Activated naive CD4-positive, alpha-beta T cell treated with Interleukin-2 at 50 U/mL for 16 hours (primary cell): ENCODE measurements at places on chromosomes 11 and 22.
A peak's percentile ranks its signal among the peaks of the same experiment; 100 is the strongest.

- DNase-seq, result no peak
Measured at GRCh38 chr22:47164514-47165337, 402.3 kb downstream of the TBC1D22A start.

DNA sequence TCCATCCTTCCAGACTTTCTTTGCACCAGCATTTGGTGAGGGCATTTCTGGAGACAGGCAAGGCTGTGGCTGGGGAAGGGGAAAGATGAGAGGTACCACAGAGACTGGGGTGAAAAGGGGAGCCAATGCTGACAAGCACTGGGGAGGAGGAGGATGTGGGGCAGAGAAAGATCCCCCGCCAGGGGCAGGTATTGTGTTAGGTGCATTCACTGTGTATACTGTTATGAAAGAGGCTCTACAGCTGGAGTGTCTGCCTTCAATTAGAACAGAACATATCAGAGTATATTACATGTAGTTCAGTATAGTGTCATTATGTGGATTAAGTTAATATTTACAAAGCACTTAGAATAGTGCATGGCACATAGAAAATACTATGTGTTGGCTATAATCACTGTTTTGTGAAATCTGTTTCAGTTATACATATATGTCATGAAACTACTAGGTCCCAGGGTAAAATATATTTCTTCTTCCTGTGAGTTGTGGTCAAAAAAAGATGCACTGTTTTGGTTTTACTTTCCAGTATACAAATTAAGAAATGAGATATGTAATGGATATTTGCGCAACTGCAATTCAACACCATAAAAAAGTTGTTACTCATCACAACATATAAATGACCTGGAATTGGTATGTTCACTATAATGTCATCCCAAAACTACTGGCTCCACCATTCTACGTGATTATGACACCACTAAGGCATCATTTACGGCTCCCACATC, 8.4 kb downstream of the MSANTD2 start:
- DNase-seq, result no peak

GRCh38 chr11:11036185-11036847, 178.5 kb upstream of the ZBED5 start:
- no peak for DNase-seq

DNA sequence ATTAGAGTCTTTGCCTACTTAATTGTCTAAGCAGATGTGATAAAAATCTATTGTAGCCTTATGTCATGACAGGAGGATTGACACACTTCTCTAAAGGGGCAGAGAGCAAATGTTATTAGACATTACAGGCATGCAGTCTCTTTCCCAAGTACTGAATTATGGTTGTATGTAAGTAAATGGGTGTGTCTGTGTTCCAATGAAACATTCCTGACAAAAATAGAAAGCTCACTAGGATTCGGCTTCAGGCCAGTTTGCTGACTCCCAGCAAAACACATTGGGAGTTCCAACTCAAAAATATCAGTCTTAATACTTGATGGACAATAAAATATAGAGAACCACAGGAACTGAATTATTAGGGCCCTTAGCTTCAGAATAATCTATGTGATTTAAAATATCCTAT, 1480.4 kb downstream of the FAM181B start:
- no peak for DNase-seq

DNA sequence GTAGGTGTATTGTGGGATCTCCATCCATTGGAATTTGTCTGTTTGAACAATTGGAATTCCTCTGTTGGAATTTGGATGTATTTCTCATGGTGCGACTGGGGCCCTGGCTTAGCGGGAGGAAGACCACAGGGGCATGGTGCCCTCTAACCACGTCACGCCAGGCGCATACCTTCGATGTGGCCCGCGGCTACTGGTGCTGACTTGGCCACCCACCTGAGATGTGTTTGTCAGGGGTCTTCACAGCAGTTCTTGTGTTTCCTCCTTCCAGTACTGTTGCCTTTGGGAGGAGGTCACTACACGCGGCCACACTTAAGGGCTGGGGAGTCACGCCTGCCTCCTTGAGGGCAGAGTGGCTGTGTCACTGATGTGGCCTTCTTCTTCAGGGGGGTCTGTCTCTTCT, 36.6 kb upstream of the GRAMD4 start:
- no peak for DNase-seq

DNA sequence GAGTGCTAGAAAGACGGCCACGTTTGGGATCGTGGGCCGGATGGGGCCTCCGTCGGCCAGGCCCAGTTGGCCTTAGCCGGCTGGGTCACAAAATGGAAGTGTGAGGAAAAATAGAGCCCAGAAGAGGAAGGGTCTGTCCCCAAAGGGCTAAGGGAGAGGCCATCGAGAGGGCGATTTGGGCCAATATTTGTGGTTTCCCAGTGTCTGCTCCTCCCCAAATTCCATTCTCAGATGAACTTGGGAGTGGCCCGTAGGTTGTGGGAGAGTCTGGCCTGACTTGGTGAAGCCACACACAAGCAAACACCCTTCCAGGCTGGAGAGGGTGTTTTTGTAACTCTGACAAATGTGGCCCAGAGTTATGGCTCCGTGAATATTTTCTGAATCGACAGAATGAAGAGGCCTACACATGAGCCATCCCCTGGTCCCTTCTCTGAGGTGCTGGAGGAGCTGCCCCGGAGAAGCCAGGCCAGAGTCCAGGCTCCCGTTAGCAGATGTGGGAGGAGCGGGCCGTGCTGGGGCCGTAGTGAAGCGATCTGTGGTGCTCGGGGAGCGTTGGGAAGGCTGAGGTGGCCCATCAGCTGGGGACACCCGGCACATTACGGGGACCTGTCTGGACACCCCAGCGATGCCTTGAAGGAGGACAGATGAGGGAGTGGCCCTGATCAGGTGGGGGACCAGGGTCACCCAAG, 73.5 kb upstream of the PPARA start:
- DNase-seq, result no peak

DNA sequence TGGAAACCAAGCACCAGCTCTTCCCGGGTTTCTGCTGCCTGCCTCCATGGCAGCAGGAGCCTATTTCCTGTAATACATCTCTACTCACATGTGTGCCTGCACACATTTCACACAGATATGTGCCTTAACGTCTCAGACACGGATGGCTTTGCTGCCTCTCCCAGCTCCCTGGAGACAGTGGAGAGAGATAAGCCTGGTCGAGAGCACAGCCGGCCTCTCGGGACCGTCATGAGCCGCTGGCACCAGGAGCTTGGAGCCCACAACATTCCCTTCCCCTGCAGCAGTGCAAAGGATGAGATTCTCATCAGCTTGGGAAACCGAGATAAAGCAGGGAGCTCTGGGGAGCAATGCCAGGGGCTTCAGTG, 587.7 kb downstream of the BRD1 start:
- DNase-seq, result no peak

GRCh38 chr11:75782540-75783263, 14.1 kb downstream of the DGAT2 start:
- DNase-seq, result no peak

- no peak for DNase-seq
Measured at GRCh38 chr22:46272196-46272595, 4.4 kb downstream of the TTC38 start.

GRCh38 chr22:49112176-49112575, 715.5 kb downstream of the BRD1 start:
- DNase-seq, result no peak

- DNase-seq, result no peak
Measured at GRCh38 chr11:111748035-111748804, 18.0 kb downstream of the PPP2R1B start.

DNA sequence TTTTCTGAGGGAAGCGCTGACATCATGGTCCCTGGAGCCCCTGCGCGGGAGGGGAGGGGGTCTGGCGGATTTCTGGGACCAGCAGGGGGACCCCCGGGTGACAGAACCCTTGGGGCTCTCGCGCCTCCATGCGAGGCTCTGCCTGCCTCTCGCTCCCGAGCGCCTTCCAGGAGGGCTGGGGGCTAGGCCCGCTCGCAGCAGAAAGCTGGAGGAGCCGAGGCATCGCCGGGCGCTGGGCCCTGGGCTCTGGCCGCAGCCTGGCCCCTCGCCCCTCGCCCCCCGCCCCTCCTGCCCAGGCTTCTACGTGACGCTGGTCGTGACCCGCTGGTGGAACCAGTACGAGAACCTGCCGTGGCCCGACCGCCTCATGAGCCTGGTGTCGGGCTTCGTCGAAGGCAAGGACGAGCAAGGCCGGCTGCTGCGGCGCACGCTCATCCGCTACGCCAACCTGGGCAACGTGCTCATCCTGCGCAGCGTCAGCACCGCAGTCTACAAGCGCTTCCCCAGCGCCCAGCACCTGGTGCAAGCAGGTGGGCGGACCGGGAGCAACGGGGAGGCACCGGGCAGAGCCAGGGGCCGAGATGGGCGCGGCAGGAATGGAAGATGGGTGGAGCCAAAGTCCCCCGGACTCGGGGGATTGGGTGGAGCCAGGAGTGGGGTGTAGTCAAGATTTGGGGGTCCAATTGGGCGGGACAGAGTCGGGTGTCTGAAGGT, 5.4 kb downstream of the BEST1 start:
- no peak for DNase-seq

GRCh38 chr11:120908461-120909181, 115.3 kb upstream of the TBCEL start:
- no peak for DNase-seq

DNA sequence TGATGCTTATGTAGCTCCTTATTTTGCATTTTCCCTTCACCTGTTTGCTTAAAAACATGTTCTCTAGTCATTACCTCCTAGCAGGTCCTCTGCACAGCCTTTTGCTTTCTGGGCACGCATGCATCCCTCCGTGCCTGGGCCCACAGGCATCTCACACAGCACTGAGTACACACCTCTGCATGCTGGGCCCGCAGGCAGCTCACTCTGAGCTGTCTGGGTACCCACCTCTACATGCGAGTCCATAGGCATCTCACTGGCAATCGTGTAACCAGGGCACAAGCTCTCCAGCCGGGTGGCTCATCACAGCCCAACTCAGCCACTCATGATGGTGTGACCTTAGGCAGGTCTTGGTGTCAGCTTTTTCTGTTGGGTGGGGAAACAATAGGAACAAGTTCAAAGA, 68.7 kb upstream of the GAL start:
- DNase-seq, result no peak

- peak; percentile 84 for DNase-seq
Measured at GRCh38 chr22:24156913-24157821, 24.1 kb upstream of the SUSD2 start.

DNA sequence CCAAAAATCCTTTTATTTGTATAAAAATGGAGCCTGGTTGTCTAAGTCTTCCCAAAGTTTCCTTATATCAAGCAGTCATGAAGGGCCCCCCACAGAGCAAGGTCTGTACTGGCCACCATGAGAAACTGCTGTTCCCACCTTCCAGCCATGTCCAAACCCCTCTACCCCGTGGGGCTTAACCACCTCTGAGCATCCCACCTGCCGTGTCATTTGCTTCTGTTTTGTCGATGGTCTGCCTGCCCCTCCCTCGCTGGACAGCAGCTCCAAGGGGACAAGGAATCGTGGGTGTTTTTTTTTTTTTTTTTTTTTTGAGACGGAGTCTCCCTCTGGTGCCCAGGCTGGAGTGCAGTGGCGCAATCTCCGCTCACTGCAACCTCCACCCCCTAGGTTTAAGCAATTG, 11.1 kb upstream of the ANO1 start:
- no peak for DNase-seq

DNA sequence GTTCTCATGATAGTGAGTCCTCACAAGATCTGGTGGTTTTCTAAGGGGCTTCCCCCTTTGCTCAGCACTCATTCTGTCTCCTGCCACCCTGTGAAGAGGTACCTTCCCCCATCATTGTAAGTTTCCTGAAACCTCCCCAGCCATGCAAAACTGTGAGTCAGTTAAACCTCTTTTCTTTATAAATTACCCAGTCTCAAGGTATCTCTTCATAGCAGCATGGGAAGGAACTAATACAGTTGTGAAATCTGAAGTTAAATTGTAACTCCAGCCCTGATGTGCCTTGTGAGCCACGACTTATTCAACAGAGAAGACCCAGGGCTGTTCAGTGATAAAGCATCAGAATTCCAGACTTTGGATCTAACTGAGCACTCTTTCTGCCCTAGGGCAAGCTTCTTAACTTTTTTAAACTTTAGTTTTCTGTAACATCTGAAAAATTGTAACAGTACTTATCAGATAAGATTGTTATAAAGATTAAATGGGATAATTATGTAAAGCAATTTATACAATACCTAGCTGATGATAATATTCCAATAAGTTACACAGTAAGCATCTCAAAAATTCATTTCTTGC, 220.0 kb downstream of the TRPC6 start:
- no peak for DNase-seq

- DNase-seq, result no peak
Measured at GRCh38 chr11:63560506-63561180, 2.5 kb downstream of the PLAAT2 start.

DNA sequence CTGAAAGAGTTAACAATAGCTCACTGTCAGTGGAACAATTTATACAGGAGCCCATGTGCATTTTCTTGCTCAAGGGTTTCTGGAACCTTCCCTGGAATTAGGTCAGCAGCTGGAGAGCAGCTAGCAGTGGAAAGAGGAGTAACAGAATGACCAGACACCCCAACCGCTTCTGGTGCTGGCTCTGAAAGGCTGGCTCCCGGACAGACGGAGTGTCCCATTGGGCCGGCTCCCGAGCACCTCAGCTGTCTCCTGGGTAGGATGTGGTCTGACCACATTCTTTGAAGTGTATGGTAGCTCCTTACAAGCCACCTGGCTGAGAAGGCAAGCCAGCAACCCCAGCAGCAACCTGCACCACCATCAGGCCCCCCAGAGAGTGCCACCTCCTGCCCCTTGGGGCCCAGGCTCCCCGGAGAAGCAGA, 44.7 kb downstream of the ABTB2 start:
- no peak for DNase-seq

GRCh38 chr11:33735271-33736147, 714 bp downstream of the CD59 start:
- peak; percentile 48 for DNase-seq

GRCh38 chr22:21790359-21790758, 54.8 kb upstream of the YPEL1 start:
- no peak for DNase-seq

GRCh38 chr11:34833602-34834001, 82.6 kb downstream of the APIP start:
- no peak for DNase-seq

DNA sequence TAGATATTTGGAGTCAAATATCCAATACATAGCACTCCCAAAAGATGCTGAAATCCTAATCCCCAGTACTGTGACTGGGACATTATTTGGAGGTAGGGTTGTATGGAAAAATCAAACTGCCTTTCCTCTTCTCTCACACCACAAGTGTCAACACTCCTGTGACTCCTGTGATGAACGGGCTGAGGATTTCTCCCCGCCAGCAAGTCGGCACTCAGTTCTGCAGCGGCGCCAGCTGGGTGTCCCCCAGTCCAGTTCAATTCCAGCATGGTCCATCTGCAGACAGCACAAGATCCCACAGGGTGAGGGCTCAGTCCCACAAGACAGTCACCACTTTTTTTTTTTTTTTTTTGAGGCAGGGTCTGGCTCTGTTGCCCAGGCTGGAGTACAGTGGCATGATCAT, 4.3 kb upstream of the PARVB start:
- no peak for DNase-seq

DNA sequence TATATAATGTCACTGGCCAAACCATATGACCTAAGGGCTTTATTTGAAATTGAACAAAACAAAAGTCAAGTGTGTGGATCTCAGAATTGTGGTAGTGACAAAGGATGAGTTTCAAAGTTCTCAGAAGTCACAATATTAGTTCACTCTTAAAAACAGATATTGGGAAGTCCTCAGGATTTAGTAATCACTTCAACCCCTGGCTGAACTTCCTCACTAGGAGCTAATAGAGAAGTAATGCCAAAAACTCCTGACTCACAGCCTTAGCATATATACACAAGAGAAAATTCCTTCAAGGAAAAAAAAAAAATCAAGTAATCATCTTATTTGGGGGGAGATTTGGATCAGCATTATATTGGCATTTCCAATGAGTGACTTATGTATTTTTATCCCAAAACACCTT, 75.6 kb upstream of the APOA1 start:
- no peak for DNase-seq
